HFFc6 (cell line): ENCODE measurements at places on chromosomes 2 and 18. TPM values are rescaled to one million over a fixed set of nuclear protein-coding genes. Genes with fewer than 3 reads are reported as not detected.

- no peak for DNase-seq
These were observed 343.2 kb upstream of the VRK2 start for GRCh38 chr2:57703407-57703806.

DNA sequence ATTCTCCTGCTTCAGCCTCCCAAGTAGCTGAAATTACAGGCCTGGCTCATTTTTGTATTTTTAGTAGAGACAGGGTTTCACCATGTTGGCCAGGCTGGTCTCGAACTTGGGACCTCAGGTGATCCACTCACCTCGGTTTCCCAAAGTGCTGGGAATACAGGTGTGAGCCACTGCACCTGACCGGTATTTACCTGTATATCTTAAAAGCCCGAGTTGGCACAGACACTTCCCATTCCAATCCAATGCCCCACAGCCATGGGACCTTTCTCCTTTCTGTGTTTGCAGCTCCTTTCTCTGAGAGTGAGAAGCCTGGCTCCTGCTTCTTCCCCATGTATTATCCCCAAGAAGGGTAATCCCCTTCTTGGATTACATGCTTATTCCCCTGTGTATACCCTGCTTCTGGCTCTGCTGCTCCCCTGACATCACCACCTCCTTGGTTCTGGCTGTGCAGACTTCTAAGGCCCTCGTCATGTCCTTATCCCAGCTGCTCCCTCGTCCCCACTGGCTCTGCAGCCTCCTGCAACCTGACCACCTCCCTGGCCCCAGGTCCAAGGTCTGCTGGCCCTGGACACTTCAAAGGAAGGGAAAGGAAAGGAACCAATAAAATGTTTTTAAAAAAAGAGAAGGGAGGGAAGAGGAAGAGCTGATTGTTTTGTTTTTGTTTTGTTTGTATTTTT lies 52.8 kb downstream of the INPP5D start:
- DNase-seq = no peak

DNA sequence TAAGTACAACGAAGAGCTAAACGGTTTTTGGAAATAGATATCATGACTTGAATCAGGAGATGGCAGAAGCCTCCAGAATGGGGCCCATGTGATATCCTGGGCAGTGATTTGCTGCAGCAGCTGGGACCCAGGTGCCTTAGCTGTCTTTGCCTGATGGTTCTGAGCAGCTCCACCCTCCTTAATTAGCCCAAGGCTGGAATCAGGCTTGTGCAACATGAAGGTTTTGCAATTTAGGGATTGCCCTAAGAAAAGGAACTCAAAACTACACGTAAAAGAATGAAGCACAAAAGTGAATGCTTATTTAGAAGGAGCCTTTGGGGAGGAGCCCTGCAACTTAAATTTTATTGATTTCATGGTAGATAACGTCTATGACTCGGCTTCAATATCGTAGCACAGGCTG lies 17.3 kb upstream of the CNDP2 start:
- DNase-seq = no peak

GRCh38 chr18:59957957-59958356 lies 58.2 kb downstream of the PMAIP1 start:
- peak; percentile 60 for DNase-seq

DNA sequence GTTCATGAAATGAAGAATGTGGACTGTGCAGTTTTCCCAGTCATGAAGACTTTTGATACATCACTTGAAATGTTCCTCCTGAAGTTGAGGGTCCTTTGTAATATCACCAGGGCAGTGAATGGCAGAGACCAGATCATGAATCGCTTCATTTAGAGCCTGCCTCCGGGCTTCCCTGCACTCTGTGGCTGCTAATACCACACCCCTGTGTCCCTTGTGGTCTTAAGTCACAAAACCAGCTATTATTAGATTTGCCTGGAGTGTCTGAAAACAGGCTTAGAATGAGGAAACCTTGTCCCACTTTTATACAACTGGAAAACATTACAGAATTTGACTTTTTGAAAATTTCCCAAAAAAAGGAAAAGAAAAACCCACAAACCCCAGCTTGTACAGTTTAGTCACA lies 147.9 kb downstream of the MGAT5 start:
- peak; percentile 20 for DNase-seq

Gene CDKL4
- total RNA-seq = 0.17 to 1.1 TPM (median 0.54 TPM) in 3 replicates

DNA sequence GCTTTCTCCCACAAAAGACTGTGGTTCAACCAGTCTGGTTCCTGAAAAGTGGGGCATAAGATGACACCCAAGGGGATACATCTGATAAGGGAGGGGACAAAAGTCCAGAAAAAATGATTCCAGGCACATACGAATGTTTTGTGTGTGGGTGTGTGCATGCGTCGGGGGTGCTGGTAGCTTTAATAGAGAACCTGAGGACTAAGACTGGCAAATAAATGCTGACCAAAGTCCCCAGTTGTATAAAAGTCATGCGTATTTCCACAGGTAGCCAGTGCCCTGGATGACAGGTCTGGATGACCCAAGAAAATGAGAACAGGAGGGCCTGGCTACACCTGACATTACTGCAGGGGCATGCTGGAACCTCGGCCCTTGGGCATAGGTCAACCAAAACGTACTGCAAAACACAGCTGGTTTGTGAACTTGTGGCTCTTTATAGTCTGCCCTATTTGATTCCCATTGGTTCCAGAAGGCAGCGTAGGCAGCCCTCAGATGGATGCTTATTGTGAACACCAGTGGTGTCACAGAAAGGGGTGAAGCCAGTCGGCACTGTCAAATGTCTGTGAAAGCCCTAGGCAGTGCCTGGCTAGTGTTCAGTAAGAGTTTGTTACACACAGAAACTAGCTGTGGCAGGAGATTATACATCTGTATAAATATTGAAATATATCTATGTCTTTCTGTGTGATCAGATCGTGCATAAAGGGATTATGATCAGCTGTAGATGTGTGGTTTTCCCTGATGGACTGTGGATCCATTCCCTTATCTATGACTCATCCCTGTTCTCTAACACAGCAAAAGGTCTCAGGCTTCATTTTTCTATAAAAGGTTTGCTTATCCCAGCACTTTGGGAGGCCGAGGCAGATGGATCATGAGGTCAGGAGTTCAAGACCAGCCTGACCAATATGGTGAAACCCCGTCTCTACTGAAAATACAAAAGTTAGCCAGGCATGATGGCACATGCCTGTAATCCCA lies 58.3 kb downstream of the INSIG2 start:
- DNase-seq = no peak

DNA sequence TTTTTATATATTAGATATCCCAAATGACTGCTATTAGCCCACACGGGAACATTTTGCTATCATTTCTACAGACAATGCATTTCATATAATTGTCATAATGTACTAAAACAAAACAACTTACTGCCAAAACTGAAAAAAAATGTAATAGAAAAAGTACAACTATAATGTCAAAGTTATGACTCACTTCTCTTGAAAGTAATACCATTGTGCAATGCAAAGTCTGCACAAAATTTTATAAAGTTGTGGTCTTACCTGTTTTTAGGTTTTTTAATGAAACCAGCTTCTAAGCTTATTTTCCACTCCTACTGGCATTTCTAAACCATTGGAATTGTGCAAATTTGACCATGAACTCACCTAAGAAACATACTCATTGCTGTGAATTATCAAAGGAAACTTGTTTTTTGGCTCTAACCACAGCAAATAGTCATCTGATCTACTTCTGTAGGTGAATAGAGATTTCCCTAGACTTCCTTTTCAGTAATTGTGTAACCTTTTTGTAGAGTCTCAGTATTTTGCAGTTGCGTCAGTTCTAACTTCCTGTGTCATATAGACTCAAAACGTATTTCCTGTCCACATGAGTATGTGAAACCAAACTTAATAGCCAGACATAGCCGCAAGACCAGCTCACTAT lies 31.9 kb upstream of the TFPI start:
- DNase-seq = no peak

DNA sequence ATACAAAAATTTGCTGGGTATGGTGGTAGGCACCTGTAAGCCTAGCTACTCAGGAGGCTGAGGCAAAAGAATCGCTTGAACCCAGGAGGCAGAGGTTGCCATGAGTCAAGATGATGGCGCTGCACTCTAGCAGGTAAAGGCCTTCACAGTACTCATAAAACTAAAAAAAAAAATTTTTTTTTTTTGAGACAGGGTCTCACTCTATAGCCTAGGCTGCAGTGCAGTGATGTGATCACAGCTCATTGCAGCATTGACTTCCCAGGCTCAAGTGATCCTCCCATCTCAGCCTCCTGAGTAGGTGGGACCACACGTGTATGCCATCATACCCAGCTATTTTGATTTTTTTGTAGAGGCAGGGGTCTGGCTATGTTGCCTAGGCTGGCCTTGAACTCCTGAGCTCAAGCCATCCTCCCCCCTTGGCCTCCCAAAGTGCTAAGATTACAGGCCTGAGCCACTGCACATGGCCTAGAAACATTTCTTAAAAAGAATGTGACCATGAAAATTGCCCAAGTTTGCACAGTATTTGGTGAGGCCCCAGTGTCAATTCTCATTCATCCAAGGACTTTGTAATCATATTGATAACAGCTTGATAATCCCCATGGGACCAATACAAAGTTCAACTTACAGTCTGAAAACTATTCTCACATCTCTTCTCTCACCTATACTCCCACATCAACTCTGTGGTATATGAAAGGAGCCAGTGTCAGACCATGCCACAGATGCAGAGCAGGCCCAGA lies 64.2 kb upstream of the MYCN start:
- no peak for DNase-seq

DNA sequence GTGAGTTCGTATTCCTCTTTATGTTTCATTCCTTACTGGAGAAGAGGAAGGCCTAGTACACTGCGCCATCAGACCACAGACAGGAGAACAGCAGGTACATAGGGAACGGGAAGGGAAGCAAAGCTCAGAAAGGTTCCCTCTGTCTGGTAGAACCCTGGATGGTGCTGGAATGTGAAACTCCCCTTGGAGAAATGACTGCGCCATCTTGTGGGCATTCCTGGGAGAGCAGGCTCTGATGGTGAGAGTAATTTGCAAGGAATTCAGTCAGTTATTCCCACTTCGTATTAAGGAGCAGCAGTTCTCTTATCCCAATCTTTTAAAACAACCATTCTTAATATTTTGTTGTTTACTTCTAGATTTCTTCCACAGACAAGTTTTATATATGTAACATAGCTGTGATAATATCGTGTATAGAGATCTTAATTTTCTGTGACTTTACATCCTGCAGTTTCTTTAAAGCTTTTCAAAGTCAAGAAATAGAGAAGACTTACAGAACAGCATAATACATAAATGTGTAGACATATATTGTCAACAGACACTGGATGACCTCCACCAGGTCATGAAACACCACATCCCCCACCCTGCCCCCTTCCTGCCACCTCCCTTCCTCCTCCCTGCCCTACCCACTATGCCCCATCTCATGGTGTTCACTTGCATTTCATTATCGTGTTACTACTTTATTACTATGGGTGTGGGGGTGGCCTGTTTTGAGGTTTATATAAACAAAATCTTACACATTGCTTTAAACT lies 83.9 kb downstream of the ARHGEF4 start:
- peak; percentile 45 for DNase-seq

Gene UGT1A3
- total RNA-seq = not detected in 3 replicates

DNA sequence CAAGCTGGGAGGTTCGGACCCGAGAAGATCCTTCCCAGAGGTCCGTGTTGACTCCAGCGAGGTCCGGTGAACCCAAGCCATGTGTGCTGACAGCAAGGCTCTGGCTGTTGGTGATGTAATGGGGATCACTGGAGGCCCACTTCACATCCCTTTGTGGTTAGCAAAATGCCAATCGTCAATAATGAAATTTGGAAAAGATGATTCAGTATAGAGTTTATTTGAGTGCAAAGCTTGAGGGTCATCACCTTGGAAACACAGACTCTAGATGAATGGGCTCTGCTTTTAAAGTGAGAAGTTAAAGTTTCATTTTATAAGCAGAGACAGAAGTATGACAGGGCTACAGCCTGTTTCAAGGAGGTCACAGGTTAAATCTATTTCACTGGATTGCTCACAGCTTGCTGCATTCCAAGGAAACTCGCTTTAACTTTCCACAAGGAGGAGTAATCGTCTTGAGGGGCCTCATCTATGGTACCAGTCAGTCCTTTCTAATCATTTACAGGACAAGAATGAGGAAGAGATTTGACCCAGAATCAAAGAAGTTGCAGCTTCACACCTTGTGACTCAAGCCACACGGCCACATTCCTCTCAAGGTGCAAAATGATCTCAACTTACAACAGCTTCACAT lies 140.5 kb downstream of the TPO start:
- peak; percentile 89 for DNase-seq

Gene MAP2
- total RNA-seq = 1.0 to 2.0 TPM (median 1.1 TPM) in 3 replicates

DNA sequence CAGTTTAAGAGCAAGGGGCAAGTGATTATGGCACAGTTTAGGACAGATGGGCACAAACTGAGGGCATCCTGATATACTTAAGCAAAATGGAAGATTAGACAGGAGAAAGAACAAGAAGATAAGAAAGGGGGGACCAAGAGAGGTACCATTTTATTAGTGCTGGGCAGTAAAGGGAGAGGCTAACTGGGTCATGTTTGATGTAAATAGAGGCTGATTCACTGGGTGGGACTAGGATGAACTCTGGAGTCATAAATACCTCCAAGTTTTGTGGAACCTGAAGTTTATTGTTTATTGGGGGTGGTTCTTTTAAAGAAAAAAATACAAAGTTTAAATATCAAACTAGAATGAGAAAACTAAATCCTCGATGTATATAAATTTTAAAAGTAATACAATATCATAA lies 1067.2 kb upstream of the GYPC start:
- no peak for DNase-seq

Gene ZSWIM2
- total RNA-seq = not detected in 3 replicates

- DNase-seq = no peak
These were observed 484.5 kb downstream of the NUP35 start for GRCh38 chr2:183608747-183609146.

DNA sequence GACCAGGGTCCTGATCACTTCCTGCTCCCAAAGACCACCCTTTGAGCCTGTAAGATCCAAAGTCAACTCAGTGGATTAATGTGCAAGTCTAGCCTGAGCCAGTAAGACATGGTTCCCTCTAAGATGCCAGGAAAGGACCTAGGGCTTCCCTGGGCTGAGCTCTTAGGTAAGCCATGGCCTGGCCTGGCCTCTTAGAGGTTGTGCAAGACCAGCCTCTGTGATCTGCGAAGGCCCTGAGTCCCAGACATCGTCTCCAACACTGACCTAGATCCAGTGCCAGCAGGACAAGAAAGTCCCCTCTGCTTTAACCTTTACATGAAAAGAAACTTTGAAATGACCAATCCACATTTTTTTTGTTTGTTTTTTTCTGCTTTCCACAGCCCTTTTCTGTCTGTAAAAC lies 73.6 kb upstream of the CYP1B1 start:
- no peak for DNase-seq

Gene NAT8
- total RNA-seq = not detected in 3 replicates

DNA sequence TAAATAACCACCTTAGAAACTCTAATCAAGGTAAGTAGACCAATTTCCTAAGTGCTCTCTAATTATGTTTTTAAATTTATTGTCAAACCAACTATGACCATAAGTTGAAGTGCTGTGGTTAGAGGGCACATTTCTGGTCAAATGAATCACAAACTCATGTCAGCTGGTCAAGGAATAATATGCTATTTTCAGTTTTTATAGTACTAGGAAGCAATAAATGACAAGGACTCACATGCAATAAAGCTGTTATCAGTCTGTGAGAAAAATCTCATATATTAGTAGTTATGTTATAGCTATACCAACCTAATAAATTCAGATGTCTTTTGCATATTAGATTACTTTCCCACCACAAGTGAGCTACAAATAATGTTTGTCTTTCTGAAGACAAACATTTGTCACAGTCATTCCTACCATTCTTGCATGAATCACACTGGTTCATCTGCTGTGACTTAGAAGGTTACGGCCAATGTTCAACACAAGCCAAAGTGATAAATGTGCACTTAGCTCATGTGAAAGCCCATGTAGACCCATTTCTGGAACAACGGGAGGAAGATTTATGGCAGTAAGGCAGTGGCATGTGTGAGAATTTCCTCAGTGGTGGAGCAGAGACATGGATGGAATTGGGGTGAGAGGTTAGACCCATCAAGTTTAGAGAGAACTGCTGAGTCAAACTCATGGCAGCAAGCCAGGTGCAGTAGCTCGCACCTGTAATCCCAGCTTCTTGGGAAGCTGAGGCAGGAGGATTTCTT lies 27.4 kb upstream of the CCNYL1 start:
- DNase-seq = peak; percentile 79
